ENCODE measurements at places on chromosomes 5 and 9.

DNA sequence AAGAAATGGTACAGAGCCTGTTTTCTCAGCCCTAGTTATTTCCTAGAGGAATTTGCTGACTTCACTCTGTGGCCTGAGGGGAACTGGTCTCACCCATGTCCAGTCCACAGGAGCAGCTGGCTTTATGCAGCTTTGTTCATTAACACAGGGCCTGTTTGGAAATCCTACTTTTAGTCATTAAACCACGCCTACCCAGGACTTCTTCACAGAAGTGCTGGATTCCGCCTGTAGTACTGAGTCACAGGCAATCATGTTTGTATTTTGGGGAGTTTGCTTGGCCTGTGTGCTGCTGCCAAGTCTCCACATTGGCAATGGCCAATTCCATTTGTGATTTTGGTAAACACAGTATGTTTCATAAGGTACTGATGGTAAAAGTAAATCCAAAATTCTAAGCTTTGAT lies 52.8 kb downstream of the CTNND2 start:
- no peak for DNase-seq

GRCh38 chr5:41878173-41878572 lies 7.9 kb upstream of the OXCT1 start:
- DNase-seq, result no peak

DNA sequence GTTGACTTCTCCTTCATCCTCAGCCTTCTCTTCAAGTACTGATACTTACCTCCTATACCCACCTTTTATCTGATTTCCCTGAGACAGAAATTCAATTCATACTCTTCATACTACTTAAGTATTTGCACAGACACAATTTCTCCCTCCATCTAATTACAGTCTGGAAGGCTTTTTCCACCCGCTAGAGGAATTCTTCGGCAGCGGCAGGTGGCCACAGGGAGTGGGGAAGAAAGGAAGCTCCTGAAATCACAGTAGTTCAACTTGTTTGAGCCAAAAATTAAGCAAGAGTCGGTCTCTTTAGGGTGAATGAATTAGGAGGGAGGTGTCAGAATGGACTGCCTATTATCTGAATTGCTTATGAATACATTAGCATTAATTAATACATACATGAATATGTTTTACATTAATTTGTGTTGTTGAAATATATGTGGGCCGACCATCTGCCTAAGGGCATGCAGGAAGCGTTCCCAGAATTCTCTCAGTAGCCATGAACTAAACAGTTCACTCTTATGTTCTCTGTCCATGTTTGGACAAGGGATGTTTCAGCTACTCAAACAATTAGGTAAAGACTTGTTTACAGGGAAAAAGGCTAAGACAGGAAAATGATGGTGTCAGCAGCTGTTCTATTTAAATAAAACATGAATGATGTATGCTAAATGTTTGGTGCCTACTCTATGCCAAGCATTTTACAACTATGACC lies 101.4 kb upstream of the SMARCA2 start:
- no peak for DNase-seq

- no peak for DNase-seq
Observed at GRCh38 chr5:174056064-174056847, 10.8 kb downstream of the NSG2 start.

- no peak for DNase-seq
Observed at GRCh38 chr5:127950707-127951391, 132.7 kb upstream of the SLC12A2 start.

DNA sequence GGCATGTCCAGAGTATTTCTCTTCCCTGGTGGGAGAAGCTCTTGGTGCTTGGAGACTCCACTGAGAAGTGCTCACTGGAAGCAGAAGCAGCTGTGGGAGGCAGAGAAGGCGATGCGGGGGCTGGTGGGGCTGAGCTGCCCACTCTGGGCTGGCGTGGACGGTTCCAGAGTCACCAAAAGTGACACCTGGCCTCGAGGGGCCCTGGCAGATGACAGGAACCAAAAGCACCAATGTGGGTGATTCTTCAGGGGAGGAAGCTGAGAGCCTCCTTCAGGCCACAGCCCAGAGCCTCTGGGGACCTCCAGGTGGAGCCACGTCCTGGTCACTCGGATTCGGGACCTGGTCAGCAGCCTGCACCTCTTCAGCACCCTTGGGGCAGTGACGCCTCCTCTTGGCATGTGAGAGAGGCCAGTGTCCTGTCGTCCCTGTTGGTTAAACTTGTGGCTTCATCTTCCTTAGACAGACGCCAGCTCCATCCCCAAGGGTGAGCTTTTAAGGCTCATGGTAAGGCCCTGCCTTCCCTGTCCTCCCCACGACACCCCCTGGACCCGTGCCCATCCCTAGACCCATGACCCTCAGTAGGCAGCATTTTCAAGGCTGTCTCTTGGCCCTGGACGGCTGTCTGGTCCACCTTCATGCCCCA lies 78.7 kb upstream of the IRX4 start:
- no peak for DNase-seq

- peak; percentile 87 for DNase-seq
Observed at GRCh38 chr5:88690409-88691229, 192.4 kb downstream of the MEF2C start.

DNA sequence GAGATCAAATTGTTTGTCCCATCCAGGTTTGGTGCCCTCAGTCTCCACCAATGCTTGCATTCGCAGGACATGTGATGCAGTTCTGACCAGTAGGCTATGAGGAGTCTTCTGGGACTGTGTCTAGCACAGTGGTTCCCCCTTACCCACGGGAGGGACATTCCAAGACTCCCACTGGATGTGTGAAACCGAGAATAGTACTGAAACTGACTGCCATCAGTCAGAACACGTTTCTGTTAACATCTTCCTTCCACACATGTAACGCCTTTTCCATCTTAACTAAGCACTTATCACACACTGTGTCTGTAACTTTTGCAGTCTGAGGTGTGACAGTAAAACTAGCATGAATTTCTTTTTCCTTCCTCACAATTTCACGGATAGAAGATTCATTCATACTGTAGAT lies 74.7 kb downstream of the PTTG1 start:
- DNase-seq, result no peak

GRCh38 chr9:35695943-35696401 lies 6.2 kb upstream of the TPM2 start:
- no peak for DNase-seq

GRCh38 chr5:83895860-83896259 lies 175.2 kb upstream of the HAPLN1 start:
- DNase-seq, result no peak

Data from GM03348 (cell line).